ENCODE measurements at places on chromosomes 16 and 17. TPM values are rescaled to one million over a fixed set of nuclear protein-coding genes. Genes with fewer than 3 reads are reported as not detected.

The EXOC3L1 gene
- polyA plus RNA-seq: 3.5 TPM

The CTRL gene
- 9.4 TPM for polyA plus RNA-seq

DNA sequence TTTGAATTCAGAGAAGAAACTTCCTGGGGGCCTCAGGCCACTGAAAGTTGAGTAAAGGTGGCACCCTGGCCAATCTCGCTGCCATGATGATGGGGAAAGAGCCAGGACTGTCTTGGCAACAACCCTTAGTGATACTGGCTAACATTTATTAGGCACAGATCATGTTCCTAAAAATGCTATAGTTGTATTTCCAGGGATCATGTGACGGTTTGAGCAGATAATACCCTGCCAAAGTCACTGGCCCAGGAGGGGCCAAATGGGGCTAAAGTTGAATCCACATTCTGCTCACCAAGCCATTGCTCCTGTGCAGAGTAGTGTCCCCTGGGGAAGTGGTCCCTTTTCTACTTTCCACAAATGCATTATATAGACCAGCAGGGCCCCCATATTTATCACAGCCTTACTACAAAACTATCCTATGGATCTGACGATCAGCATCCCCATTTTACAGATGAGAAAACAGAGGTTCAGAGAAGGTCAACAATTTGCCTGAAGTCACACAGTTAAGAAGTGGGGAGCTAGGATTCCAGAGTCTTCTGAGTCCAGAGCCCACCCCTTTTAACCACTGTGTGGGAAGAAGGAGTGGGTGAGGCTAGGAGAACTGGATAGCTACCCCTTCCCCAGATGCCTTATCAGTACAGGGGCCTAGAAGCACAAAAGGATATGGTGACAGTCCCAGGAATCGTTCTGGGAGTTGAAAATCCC lies 300.0 kb upstream of the IRX3 start:
- no peak for DNase-seq

The TP53 gene
- polyA plus RNA-seq: 68.2 TPM

DNA sequence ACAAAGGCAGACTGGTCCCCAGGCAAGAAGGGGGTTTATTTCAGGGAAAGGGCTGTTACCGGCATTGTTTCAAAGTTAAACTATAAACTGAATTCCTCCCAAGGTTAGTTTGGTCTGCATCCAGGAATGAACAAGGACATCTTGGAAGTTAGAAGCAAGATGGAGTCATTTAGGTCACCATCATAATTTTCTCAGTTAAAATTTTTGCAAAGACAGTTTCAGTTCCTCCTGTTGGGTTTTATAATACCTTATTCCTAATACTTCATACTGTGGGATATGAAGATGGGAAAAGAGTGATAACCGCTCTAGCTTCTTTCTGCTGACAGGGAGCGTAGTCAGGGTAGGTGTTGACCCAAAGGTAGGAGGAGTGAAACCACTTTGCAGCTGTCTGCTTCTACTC lies 24.8 kb downstream of the PMM2 start:
- no peak for DNase-seq

The RASL10B gene
- 15.0 TPM for polyA plus RNA-seq

GRCh38 chr17:69716556-69716955 lies 302.1 kb downstream of the MAP2K6 start:
- no peak for DNase-seq

- DNase-seq: no peak
Measured at GRCh38 chr16:62545039-62545438, 508.8 kb upstream of the CDH8 start.

The HEATR9 gene
- polyA plus RNA-seq: not detected

DNA sequence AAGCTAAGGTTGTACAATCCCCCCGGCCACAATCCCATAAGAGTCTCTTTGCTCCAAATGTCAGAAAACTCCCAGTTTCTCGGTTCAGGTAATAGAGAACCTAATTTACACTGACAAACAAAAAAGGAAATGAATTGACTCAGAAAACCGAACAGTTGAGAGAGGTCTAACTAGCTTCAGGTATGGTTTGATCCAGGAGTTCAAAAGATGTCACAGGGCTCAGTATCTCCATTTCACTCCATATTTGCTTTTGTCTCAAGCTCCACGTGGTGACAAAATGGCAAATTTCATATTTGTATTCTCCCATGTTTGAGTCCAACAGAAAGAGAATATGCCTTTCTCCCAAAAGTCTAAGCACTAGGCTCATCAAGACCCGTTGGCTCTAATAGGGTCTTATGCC lies 117.4 kb downstream of the AXIN2 start:
- no peak for DNase-seq

DNA sequence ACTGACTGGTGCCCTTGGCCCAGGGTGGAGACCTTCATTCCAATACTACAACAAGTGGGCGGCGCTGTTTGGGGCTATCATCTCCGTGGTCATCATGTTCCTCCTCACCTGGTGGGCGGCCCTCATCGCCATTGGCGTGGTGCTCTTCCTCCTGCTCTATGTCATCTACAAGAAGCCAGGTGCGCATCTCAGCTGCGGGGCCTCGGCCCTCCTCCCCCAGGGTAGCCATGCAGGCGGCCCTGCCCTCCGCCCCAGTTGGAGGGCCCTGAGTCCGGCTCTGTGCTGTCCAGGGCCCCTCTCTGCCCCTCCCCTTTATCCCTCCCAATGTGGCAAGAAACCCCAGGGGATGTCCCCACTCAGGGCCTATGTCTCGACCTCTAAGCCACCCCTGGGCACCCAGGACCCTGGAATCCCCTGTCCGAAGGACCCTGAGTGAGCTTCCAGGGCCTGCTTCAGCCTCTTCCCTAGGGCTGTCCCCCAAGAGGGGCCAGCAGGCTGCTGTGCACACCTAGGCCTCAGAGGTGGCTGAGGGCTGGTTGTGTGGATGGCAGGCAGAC lies 19.1 kb downstream of the SLC12A3 start:
- DNase-seq: no peak

The HBM gene
- polyA plus RNA-seq: 29.2 TPM

DNA sequence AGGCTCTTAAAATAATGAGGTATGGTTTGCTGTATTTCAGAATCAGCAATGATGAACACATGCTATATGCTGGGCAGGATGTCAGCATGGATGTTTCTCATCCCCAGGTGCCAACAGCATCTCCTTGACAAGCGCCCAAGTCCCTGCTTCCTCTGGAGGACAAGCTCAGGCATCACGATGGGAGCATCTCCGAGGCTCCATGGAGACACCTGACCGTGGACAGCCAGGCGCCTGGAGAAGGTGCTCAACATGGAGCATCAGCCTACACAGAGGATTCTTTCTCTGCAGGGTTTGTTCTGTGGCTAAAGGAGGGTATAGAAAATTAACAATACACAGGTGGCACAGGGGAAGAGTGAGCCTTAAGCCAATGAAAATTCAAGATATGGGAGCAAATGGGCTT lies 72.1 kb downstream of the SLC5A11 start:
- DNase-seq: no peak

DNA sequence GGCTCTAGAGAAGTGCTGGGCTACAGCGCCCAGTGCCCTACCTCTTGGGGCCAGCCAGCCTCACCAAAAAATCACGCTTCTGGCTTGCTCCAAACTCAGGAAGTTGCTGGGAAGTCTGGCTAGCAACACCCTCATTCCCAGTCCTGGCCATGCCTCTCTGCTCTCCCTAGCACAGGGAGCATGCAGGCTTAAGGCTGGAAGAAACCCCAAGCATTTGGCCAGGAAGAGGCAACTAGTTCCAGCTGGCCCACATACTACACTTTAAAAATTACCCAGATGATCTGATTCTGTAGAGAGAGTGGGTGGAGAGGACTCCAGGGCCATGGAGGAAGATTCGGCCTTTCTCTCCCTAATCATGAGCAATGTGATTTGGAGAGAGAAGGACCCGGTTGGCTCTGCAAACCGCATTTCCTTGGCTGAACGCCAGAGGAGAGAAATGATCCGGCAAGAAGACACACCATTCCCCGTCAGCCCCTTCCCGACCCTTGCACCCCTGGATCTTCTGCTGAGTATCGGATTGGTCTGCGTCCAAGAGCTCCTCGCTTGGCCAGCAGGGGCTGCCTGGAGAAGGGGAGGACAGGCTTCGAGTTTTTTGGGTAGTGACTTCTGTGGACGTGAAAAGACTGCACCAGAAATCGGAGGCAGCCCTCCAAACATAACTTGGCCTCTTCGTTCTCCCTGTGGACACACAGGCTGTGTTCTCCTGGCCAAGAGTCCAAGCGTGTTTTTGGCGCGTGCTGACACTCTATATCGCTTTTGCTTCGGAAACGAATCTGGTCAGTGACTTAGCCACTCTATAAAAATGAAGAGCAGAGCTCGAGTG lies 406.3 kb downstream of the WWOX start:
- no peak for DNase-seq

The TRIM16 gene
- 22.7 TPM for polyA plus RNA-seq

All from left renal pelvis (tissue), 4 donors.